ENCODE measurements at places on chromosomes 7 and 10.

GRCh38 chr10:95831515-95831914 lies 75.6 kb downstream of the ENTPD1 start:
- DNase-seq: no peak

- no peak for DNase-seq
Measured at GRCh38 chr10:6729861-6730344, 149.8 kb upstream of the PRKCQ start.

GRCh38 chr7:151400626-151401315 lies 9.1 kb downstream of the WDR86 start:
- DNase-seq: peak; percentile 85

GRCh38 chr10:125147971-125148439 lies 12.4 kb downstream of the CTBP2 start:
- no peak for DNase-seq

DNA sequence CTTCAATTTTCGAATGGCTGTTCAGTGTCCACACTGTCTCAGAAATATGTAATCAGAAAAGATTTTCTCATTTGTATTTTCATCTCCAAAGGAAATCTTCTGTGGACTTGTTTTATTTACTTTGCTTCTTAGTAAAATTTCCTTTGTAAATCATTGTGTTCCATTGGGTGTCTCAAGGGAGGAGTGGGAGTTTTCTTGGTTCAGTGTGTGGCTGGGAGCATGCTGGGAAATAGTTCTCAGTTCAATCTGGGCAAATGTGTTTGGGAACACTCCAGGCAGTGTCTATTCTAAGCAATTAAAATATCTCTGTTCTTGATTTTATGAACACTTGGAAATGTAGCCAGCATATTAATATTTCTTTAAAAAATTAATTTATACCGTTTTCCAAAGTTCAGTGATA lies 1019.8 kb downstream of the CNTNAP2 start:
- no peak for DNase-seq
